ENCODE measurements at places on chromosomes 11 and 22.

DNA sequence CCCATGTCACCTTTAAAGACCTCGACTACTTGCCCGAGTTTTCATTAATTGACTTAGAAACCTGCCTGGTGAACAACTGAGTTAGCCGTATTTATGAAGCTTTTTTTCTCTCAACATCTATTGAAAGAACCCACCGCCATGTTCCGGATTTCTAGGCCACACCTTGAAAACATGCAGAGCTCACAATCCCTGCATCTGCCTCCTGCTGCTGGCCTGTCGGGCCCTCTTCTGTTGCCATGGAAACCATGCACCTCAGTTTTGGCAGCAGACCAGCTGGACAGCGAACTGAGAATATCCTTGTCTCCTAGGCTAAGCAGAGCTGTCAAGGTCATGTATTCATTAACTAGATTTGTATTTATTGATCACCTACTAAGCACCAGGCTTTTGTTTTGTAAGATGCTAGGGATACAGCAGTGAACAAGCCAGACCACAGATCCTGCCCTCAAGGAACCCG lies 4.3 kb upstream of the PATZ1 start:
- DNase-seq: no peak

- no peak for DNase-seq
Observed at GRCh38 chr11:111680486-111681175, 78.4 kb downstream of the SIK2 start.

DNA sequence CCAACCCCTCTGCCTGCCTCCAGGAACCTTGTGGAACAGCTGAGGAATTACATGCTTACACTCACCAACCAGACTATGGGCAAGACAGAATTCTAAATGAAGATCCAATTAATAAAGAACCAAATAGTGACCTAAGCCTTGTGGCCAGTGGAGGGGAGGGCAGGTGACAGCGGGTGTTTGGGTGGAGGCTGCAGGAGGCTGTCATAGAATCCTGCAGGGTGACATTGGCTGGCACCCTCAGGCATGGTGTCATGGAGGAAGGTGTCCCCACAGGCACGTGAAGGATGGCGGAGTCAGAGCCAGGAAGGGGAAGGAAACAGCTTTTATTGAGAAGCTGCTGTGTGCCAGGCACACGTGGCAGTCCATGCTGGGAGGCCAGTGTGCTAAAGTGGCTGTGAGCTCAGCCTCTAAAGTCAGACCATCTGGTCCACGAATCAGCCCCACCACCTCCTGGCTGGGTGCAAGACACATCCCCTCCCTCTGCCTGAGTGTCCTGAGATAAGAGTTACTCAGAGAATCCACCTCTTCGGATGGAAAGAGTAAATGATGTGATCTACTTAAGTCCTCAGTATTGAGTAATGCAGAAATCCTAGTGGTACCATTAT lies 8.7 kb downstream of the MYO18B start:
- DNase-seq: no peak

DNA sequence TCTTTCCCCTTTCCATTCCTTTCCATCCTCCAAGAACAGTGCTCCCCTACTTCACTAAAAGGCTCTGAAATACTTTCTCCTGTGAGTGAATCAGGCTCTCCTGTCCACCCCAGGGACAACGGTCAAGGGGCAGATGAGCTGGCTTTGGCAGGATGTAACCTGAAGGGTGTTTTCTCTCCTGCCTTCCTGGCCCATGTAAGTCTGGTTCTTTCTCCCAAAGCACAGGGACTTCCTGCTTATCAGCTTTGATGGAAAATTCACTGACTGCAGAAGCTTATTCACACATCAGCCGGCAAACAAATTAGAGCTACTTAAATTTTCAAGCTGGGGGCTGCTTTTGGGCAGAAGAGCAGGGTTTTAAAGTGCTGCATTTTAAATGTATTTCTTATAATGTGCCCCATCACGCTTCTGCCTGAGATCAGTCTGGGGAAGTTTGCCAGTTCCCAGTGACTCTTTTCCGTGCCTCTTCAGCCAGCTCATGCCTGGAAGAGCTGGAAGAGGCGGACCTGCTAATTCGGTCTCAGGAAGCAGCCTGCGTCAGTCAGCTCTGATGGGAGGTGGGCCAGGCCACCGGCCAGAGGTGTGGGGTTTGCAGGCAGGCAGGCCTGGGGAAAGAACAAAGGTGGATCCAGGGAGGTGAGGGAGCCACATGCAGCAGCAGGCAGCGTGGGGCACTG lies 140.4 kb upstream of the TBCEL start:
- no peak for DNase-seq
